ENCODE measurements at places on chromosomes 6 and 20.

- no peak for DNase-seq
These were observed 69.9 kb upstream of the DDR1 start for GRCh38 chr6:30814146-30815040.

GRCh38 chr6:142846459-142846831 is 98.5 kb downstream of the HIVEP2 start:
- DNase-seq: no peak

- DNase-seq: no peak
These were observed 178.8 kb upstream of the AKAP12 start for GRCh38 chr6:151060766-151061531.

DNA sequence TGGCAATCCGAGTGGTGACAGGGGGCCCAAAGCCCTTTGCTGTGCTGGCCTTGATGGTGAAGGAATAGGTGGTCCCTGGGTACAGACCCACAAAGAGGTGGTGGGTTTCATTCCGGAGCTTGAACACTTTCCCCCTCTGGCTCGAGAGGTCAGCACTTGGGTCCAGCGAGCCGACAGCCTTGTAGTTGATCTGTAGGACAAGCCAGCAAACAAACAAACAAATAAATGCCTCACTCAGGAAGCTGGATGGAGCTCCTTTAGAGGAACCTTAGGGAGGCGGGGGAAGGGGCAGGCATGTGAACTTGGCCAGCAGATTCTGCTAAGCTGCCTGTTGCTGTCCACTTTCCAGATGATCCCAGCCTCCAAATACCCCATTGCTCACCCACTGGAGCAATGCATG is 733.9 kb upstream of the CHD6 start:
- DNase-seq: no peak

- DNase-seq: peak; percentile 68
These were observed 124.1 kb downstream of the PREX1 start for GRCh38 chr20:48703511-48704219.

- no peak for DNase-seq
These were observed 31.8 kb downstream of the PXDC1 start for GRCh38 chr6:3719462-3720308.

DNA sequence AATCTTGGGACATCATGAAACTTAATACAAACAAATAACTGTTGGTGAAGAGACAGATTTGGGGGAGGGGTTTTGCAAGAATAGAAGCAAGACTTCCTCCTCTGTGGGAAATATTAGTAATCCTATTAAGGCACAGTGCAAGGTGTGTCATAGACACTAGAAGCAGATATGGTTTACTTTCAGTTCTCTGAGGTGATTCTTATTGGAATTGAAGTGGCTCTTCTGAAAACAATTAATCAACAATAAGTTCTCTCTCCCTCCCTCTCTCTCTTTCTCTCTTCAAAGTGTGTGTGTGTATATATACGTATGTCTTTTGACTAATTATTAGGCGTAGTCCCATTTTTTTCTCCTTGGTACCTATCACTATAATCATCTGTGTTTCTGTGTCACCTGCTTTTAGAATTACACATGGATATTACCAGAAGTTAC is 99.8 kb downstream of the HIVEP2 start:
- DNase-seq: no peak

GRCh38 chr20:59253779-59254319 is 46.6 kb upstream of the EDN3 start:
- DNase-seq: no peak

DNA sequence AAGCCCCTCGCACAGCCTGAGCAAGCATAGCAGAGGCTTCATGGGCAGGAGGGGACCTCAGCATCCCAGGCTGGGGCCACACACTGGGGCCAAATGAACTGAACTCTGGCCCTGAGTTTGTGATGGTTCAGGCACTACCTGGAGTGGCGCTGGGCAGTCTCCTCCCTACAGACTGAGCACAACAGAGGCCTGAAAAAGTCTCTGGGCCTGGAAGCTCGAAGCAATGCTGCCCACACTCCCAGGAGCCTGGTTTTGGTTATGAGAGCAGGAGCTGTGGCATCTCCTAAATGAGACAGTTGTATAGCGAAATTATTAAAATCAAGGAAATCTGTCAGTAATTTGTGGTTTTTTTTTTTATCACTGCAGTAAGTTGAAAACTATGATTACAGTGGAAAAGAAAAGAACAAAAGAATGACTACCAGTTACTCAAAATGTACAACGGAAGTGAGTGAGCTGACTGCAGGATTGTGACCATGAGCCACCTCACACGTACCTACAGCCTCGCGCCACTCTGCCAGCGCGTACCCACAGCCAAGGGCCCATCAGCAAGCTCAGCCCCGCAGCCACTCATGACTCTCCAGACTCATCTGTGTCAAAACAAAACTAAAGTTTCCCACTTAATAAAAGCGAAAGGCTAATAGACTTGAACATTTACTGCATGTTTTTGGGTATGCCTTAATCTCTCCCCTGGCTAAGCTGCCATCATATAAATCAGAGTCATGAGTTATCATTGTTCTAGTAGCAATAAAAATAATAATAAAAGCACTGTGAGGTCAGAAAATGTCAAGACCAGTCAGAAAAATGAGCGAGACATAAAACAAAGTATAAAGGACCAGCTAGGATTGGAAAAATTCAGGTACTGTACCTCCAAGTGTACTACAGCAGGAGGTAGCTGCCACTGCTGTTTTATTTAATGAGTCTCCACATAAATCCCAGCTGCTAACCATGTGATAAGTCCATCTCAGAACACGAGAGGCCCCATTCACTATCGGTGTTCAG is 177.0 kb downstream of the FOXC1 start:
- no peak for DNase-seq

DNA sequence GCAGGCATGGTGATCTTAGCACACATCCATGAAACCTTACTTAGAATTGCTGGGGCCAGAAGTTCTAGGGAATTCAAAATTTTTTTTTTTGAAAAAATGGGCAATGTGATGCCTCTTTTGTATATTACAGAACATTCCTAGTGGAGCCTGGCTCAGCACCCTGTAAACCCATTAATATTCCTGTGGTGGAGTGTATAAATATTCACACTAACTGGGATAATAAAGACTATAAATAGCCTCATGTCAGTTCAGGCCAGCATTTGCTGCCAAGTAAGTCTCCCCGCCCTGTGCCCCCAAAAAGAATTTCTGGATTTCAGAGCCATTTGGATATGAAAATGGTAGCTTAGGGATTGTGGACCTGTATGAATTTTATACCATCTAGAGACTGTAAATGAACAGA is 14.8 kb downstream of the BANF2 start:
- DNase-seq: no peak

GRCh38 chr20:7180256-7181045 is 413.0 kb downstream of the BMP2 start:
- no peak for DNase-seq

GRCh38 chr6:157993076-157993475 is 11.4 kb downstream of the SYNJ2 start:
- DNase-seq: no peak

- no peak for DNase-seq
These were observed 183.5 kb upstream of the COL21A1 start for GRCh38 chr6:56430629-56431600.

GRCh38 chr6:100691972-100692371 is 189.2 kb downstream of the ASCC3 start:
- no peak for DNase-seq

- no peak for DNase-seq
These were observed 33.2 kb upstream of the TRAM2 start for GRCh38 chr6:52610011-52610410.

DNA sequence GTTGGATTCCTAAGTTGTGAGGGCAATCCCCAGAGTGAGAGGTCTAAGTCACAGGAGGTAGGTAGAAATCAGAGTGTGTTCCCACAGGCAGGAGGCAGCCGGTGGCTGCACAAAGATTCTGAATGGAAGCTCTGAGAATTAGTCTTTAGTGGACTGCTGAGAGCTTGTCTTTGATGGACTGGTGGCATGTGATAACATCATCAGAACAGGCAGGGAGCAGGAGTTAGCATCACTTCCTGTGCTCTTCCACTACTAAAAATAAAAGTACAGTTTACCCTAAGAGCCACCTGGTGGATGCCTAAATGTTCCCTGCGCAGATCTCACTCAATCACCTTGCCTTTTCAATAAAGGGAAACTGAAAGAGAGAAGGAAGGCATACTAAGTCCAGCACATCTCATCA is 294.6 kb upstream of the POU3F2 start:
- DNase-seq: no peak

DNA sequence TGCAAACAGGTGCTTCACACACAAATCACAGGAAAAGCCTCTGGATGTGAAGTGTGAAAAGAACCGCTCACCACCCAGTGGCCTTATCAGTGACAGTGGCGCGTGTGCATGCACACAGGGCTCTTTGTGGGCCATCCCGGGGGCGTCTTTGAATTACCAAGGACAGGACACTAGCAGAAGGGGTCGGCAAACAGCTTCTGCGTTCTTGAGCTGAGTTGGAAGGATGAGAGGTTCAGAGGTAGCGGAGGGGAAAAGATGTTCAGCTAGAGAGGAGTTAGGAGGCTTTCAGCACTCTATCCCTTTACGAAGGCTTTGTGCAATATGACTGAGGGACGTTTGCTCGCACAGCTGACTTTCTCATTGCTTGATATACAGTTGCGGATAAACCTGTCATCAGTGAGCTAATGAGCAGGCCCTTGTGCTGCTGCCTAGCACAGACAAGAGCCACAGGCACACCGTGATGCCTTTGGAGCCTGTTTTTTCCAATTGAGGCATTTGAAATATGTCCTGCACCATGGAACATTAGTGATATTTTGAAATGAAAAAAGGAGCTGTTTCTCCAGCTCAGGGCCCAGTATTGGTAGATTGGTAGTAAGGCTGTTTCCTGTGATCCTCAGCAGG is 83.1 kb downstream of the IYD start:
- DNase-seq: no peak

GRCh38 chr20:20065361-20065760 is 13.0 kb downstream of the CFAP61 start:
- DNase-seq: no peak

GRCh38 chr20:38108986-38109541 is 56.0 kb downstream of the TGM2 start:
- no peak for DNase-seq

DNA sequence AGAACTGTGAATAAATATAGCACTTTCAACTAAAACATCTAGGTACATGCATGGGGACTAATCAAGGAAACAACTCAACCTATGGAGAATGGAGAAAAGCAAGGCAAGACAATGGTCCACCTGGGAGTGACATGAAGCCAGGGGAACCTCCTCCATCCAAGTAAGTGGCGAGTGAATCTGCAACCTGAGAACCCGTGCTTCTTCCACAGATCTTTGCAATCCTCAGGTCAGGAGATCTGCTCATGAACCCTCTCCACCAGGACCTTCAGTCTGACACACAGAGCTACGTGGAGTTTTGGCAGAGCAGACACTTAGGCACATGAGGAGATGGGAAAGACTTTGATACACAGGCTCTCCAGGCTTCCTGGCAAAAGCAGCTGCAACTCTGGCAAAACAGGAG is 58.8 kb upstream of the KHDRBS2 start:
- no peak for DNase-seq

DNA sequence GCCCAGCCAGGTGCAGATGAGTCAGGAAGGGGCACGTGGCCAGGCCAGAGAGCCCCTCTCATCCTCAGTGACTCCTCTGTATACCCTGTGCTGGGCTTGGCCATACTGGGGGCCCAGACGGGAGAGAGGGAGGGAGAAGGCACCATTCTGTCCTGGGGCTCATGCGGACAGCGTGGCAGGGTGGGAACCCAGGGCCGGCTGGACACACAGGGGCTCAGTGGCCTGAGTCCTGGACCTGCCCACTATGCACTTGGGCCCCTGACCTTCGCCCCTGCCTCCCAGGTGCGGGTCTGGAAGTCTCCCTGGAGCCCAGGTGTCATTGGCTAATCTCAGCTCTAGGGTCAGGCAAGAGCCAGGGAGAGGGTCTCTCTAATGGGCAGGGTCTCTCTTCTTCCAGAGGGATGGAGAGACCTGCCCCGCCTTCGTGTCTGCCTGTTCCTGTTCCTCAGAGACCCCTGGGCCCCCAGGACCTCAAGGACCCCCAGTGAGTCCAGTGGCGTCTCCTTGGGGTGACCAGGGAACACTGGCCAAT is 27.7 kb downstream of the COL20A1 start:
- no peak for DNase-seq

DNA sequence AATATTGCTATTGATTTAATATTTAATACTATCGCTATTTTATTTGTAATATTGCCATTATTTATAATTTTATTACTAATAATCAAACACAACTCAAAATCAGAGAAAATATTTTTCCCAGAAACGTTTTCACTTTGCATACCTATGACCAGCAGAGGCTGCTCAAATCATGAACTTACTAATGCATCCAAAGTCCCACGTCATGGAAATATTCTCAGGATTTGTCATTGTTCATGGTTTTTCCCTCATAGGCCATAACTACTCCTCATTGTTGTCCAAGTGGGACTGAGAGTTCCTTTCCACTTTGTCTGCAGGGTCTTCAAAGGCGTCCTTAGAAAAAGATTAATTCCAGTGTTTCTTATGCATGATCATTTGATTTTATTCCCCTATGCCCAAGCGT is 344.8 kb downstream of the THBS2 start:
- no peak for DNase-seq

DNA sequence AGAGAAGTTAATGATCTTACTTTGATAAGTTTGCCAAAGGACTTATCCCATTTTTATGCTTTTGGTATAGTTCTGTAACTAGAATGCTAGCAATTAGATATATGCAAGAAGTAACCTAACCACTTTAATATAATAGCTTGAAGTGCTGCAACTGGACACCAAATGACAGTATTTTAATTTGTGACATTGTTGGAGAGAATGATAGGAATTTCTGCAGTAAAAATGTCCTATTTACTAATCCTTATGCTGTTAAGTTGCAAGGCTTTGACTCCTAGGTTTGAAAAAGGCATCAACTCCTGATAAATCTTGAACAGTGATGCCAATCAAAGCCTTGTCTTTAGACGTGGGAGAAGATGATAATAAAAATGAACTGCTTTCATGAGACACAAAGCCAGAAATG is 726.0 kb upstream of the GJE1 start:
- no peak for DNase-seq

DNA sequence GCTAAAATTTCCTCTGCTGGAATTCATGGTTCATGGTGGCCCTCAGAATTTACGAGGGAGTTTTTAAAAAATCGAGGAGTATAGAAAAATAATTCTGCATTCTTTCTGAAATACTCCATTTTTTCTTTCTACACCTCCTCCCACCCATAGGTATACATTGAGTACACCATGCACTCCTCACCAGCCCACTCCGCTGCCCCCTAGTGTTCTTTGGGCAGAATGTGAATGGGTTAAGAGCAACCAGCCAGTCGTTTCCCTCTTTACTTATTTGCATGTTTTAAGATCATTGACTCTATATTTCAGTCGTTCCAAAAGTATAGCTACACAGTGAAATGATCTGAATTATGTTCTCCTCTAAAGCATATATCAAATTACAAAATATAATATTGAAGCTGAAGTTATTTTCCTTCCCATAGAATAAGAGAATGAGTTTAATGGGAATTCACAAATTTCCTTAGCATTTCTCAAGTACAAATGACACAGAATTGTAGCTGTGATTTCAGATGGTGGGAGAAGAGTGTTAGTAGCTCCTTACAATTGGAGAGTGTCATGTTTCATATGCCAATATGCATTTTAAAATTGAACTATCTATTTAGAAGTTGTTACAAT is 977.7 kb upstream of the SLC35B3 start:
- no peak for DNase-seq

Measured in globus pallidus (tissue), 1 donor.